ENCODE measurements at places on chromosomes 16 and 17. TPM values are rescaled to one million over a fixed set of nuclear protein-coding genes. Genes with fewer than 3 reads are reported as not detected.

Gene ENPP7
- total RNA-seq = 0.34 TPM

DNA sequence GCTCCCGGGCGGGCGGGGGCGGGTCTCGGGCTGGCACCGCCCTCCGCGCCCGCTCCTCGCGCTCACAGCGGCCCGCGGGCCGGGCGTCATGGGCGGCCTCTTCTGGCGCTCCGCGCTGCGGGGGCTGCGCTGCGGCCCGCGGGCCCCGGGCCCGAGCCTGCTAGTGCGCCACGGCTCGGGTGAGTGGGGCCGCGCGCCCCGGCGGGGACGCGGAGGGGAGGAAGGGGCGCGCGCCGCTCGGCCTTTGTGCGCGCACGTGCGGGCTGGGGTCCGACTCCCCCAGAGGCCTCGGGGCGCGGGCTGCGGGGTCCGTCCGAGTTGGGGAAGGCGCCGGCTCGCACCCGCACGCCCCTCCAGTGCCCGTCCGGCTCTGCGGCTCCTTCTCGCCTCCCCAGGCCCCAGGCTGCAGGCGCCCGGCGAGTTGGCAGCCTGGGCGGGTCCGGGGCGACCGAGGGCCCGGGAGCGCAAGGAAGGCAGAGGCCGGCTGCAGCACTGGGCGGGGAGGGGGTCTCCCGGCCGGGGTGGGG lies at the start of gene NME4:
Gene NME4 (plus strand): TSS at position 65 of the 527 bp plus-strand sequence. CDS start 24 bp downstream, at position 89.
- no peak for DNase-seq

GRCh38 chr16:89506113-89506504 lies 2.1 kb upstream of the SPG7 start:
- DNase-seq = no peak

DNA sequence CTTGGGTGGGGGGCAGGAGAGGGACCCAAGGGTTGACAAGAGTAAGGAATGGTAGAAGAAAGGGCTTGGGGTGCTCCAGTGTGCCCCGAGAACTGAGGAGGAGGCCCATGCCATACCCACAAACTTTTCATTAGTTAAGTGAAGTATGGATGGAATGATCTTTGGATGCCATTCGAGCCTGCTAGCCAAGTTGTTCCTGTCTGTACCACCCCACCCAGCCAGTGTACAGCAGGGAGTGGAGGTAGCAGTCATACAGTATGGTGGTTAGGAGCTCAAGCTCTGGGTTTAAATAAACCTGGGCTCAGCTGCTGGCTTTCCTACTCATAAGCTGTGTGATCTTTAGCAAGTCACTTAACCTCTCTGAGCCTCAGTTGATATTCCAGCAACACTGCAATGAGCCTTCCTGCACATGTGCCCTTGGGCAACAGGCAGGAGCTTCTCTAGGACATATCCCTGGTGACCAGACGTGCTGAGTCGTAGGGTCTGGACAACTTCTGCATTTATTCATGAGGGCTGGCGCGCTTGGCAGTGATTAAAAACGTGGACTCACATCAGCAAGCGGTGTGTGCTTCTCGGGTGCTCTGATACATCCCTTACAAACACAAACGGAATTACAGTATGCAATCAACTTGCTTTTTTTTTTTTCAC lies 22.9 kb downstream of the ITPRIPL2 start:
- DNase-seq = no peak

- DNase-seq = peak; percentile 75
Observed at GRCh38 chr17:9644910-9645751, at the start of gene USP43. TSS of gene USP43 (plus strand) at chr17:9645517. CDS start at chr17:9645633, 116 bp downstream.

- DNase-seq = no peak
Observed at GRCh38 chr16:85291302-85292148, 179.3 kb upstream of the CIBAR2 start.

DNA sequence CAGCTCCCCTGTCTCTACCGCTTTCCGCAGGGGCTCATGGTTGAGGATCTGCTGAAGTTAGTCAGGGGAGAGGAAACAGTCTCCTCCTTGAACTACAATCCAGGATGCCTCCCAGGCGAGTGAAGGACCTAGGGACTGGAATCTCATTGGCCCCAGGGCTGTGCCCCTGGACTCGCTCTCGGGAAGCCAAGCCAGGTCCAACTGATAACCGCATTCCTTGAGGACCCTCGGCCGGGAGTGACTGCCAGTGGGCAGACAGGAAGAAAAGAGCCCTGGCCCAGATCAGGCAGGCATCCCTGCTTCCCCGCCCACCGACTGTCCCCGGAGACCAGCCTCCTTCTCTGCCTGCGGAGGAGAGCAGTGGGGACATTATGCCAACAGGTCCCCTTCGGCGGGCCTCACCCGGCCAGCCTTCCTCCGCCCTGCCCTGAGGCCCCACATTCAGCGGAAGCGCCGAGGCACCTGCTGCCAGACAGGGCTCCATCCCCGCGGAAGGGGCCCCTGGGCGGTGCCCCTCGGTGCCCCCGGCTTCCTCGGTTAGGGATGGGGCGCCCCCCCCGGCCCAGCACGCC lies 776 bp downstream of the LRRC75A start:
- DNase-seq = peak; percentile 25

Data from Caco-2 (cell line).